Cardiac ventricle fibroblast (primary cell): ENCODE measurements at places on chromosomes 6 and 20. TPM values are rescaled to one million over a fixed set of nuclear protein-coding genes. Genes with fewer than 3 reads are reported as not detected.

OR12D1 gene
- not detected in 2 replicates for total RNA-seq

GTSF1L gene
- total RNA-seq: not detected in 2 replicates

PRSS16 gene
- total RNA-seq: not detected in 2 replicates

MYBL2 gene
- 1.4 and 1.6 TPM in 2 replicates for total RNA-seq

MOXD1 gene
- total RNA-seq: 33.6 and 38.4 TPM in 2 replicates

APOBEC2 gene
- not detected in 2 replicates for total RNA-seq

PSORS1C2 gene
- not detected in 2 replicates for total RNA-seq

PPP1R18 gene
- 51.2 and 57.3 TPM in 2 replicates for total RNA-seq

CALHM6 gene
- total RNA-seq: 2.8 and 5.1 TPM in 2 replicates

KIF25 gene
- not detected in 2 replicates for total RNA-seq

GABRR1 gene
- not detected in 2 replicates for total RNA-seq

KCNB1 gene
- 0.73 and 0.94 TPM in 2 replicates for total RNA-seq

CLDN20 gene
- total RNA-seq: not detected in 2 replicates

MAN1A1 gene
- total RNA-seq: 114 and 128 TPM in 2 replicates

TRIM10 gene
- total RNA-seq: not detected in 2 replicates

ELOVL2 gene
- 4.1 and 5.2 TPM in 2 replicates for total RNA-seq

HRH3 gene
- not detected in 2 replicates for total RNA-seq

FGD2 gene
- total RNA-seq: not detected in 2 replicates

ADAM33 gene
- 14.1 and 14.8 TPM in 2 replicates for total RNA-seq

OTOR gene
- not detected in 2 replicates for total RNA-seq

ANKRD66 gene
- not detected in 2 replicates for total RNA-seq

CNKSR3 gene
- total RNA-seq: 3.3 and 6.6 TPM in 2 replicates

SLC22A7 gene
- total RNA-seq: not detected in 2 replicates

DEFB124 gene
- total RNA-seq: not detected in 2 replicates

RBM24 gene
- 0.25 TPM in 1 of 2 replicates, not detected in the other for total RNA-seq

CTCFL gene
- not detected in 2 replicates for total RNA-seq

TMEM74B gene
- not detected in 2 replicates for total RNA-seq

CNBD2 gene
- 2.8 and 5.1 TPM in 2 replicates for total RNA-seq

NTSR1 gene
- not detected in 2 replicates for total RNA-seq

C6orf141 gene
- 2.2 TPM in 1 of 2 replicates, not detected in the other for total RNA-seq

BTNL2 gene
- total RNA-seq: not detected in 2 replicates

BPIFB2 gene
- total RNA-seq: not detected in 2 replicates
